ENCODE measurements at places on chromosomes 5 and 9.

DNA sequence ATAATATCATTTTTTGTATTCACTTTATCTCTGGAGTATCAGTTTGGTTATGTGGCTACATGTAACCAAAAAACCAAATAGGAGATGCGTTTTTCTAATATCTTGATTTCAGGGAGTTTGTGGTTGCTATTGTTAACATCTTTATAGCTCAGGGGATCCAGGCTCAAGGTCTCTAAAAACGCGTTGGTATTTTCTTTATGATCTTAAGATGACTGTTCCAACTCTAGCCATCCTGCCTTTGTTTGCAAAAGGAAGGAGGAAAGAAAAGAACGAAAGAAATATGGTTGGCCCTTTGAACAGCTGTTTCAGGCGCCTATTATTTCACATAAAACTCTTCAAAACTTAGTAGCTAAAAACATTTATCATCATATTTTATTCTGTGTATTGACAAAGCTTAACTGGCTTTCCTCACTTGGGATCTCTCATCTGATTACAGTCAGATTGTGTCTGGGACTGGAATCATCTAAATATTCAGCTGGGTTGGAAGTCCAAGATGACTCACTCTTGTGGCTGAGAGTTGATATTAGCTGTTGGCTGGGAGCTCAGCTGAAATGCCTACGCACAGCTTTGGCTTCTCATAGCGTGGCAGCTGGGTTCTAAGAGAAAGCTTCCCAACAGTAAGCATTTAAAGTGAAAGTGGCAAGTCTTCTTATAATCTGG, 60.1 kb downstream of the FAM174A start:
- no peak overlapping the region for H3K4me3 ChIP-seq
- H3K4me1 ChIP-seq = peaks cover 14% of the 10 kb centered on the region
- no peak overlapping the region for H3K27ac ChIP-seq
- DNase-seq = peak; percentile 49

DNA sequence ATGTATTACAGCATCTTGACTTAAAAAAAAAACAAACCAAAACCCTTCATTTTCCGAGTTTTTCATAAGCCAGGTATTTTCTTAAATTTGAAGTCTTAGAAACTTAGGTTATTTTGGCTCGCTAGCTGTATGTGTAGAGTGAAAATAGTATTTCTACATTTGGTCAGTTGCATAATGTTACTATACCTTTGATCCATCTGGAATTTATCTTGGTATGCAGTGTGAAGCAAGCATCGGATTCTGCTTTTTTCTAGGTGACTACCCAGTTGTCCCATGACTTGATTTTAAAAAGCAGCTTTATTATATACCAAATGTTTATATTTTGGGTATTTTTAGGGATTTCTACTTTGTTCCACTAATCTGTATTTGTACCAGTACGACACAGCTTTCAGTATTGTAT, 27.7 kb downstream of the UBAP1 start:
- no peaks in the 10 kb centered on the region for H3K27me3 ChIP-seq
- H3K27ac ChIP-seq = no peak overlapping the region
- H3K36me3 ChIP-seq = 0 out of 2 replicates have a peak, but pooled peaks cover 3% of the 10 kb centered on the region
- no peak overlapping the region for H3K4me3 ChIP-seq
- no peaks in the 10 kb centered on the region for H3K4me1 ChIP-seq

DNA sequence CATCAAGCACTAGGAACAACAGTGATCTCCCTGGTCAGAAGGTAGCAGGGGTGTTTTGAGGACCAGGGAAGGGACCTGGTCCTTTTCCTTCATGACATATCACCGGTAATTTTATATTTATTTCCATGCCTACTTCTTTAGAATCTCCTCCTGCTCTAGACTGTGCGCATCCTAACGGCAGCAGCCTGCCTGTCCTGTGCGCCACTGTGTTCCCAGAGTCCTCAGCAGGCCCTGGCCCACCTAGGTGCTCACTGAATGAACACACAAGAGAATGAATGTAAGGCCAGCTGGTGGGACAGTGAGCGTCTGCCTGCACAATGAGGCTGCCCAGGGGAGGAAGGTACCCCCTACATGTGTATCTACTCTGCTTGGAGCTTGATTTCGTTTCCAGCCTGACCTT, 51.5 kb downstream of the C5orf15 start:
- no peaks in the 10 kb centered on the region for H3K36me3 ChIP-seq
- H3K27me3 ChIP-seq = peaks cover 7% of the 10 kb centered on the region
- DNase-seq = no peak
- no peak overlapping the region for H3K4me3 ChIP-seq
- H3K4me1 ChIP-seq = no peaks in the 10 kb centered on the region

DNA sequence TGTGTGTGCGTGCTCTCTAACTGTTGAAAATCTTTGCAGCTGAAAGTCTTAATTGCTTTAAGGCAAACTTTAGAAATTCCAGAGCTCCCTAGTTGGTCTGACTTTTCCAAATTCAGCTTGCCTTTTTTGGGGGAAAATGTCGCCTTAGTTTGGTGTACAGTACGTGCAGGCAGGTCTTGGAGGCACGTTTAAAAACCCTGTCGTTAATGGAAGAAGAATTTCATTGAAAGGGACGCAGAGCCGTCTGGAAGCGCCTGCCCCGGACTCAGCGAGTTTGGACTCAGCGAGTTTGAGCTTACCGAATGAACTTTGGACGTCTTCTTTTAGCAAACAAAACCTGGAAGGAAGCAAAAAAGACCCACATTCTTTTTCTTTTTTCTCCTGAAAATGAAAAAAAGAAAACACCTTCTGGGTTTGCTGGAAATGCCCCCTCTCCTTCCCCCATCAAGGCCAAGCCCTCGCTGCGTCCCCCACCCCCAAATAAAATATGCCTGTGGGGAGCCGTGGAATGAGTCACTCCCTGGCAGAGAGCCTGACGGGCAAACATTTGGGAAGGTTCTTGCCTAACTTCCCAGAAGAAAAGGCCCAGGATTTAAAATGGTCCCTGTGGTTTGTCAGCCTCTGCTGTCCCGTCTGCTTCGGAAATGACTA, 1.5 kb downstream of the NEK6 start:
- no peak overlapping the region for H3K4me3 ChIP-seq
- no peaks in the 10 kb centered on the region for H3K36me3 ChIP-seq

- H3K27ac ChIP-seq = no peak overlapping the region
- no peak for DNase-seq
Observed at GRCh38 chr5:9362600-9362999, 183.3 kb downstream of the SEMA5A start.

DNA sequence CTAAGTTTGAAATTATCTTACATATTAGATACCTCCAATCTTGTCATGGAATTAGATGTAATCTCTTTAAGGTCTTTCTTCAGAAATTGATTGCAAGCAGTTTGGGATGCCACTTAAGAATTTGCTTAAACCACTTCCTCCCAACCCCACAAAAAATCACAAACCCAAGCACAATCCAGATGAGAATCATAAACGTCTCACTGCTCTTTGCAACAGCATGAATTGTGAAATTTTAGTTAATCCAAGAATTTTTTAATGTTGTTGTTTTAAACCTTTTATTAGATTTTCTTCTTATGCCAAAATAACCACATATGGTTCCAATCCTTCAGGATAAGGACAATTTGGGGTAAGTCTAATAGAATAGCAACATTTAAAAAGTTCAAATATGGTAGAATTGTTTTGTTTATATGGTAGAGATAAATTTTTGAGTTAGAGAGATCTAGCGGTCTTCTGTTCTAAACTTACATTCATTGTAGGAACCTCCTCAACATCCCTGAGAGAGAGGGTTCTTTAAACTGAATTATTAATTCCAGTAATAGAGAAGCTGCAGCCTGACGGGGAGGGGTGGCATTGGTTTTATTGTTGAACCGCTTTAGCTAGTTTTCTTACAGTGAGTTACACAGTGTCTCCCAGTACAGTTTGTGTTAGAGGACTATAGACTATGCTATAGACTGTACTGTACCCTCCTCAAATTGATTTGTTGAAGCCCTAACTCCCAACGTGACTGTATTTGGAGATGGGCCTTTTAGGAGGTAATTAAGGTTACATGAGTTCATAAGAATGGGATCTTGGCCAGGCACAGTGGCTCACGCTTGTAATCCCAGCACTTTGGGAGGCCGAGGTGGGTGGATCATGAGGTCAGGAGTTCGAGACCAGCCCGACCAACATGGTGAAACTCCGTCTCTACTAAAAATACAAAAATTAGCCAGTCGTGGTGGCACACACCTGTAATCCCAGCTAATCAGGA, 24.8 kb upstream of the IL6ST start:
- peaks cover 8% of the 10 kb centered on the region for H3K4me1 ChIP-seq
- no peak overlapping the region for H3K4me3 ChIP-seq
- no peaks in the 10 kb centered on the region for H3K27me3 ChIP-seq

GRCh38 chr9:5113994-5114748, 71.3 kb downstream of the INSL6 start:
- no peak overlapping the region for H3K4me3 ChIP-seq
- H3K27ac ChIP-seq = no peak overlapping the region
- no peaks in the 10 kb centered on the region for H3K27me3 ChIP-seq

- no peaks in the 10 kb centered on the region for H3K27me3 ChIP-seq
- no peak for DNase-seq
- no peaks in the 10 kb centered on the region for H3K36me3 ChIP-seq
- H3K4me1 ChIP-seq = no peaks in the 10 kb centered on the region
- no peak overlapping the region for H3K4me3 ChIP-seq
Observed at GRCh38 chr9:30349526-30350513, 2034.6 kb upstream of the ACO1 start.

DNA sequence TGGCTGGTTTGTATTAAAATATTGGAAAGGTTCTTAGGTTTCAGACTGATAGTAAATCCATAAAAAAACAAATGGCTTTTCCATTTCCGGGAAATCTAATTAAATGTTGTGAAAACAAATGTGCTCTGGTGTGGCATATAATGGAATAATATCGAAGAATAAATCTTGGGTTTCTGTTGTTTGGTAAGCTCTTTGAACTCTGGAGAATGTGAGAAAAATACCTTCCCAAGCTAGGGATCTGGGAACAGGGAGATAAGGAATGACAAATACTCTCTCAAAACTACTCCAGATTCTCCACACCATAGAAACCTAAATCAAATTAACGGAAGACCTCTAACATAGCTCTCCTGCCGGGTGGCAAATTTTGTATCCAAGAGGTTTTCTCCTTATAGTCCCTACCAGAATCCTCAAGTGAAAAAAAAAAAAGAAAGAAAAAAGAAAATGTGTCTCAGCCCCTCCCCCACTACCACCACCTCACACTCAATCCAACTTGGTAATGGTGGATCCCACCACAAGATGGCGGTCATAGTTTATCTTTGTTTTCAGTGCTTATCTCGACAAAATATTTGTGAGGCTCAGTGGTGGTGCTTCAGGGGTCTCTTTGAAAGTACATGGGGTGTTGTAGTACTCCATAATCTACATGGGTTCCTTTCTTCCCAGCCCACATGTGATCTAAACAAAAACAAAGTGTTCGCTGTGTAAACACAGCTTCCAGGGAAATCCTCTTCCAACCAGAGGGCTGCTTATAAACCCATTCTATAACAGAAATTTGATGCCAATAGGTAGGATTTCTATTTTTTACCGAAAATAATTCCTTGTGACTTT, 54.5 kb upstream of the FST start:
- no peak overlapping the region for H3K27ac ChIP-seq
- H3K4me1 ChIP-seq = no peaks in the 10 kb centered on the region
- H3K4me3 ChIP-seq = no peak overlapping the region
- H3K27me3 ChIP-seq = peaks cover 8% of the 10 kb centered on the region
- no peaks in the 10 kb centered on the region for H3K36me3 ChIP-seq

GRCh38 chr5:154708846-154709245, 46.3 kb upstream of the LARP1 start:
- H3K4me1 ChIP-seq = no peaks in the 10 kb centered on the region
- no peak for DNase-seq
- H3K36me3 ChIP-seq = no peaks in the 10 kb centered on the region
- H3K4me3 ChIP-seq = no peak overlapping the region
- no peak overlapping the region for H3K27ac ChIP-seq

- H3K27ac ChIP-seq = no peak overlapping the region
- H3K36me3 ChIP-seq = no peaks in the 10 kb centered on the region
- no peak for DNase-seq
- no peaks in the 10 kb centered on the region for H3K4me1 ChIP-seq
Observed at GRCh38 chr5:150075233-150075632, 11.1 kb downstream of the CSF1R start.

- H3K4me1 ChIP-seq = no peaks in the 10 kb centered on the region
- H3K27ac ChIP-seq = no peak overlapping the region
- no peaks in the 10 kb centered on the region for H3K27me3 ChIP-seq
- no peak for DNase-seq
- no peak overlapping the region for H3K4me3 ChIP-seq
Observed at GRCh38 chr9:133563291-133563796, 28.8 kb downstream of the ADAMTSL2 start.

- H3K27ac ChIP-seq = no peak overlapping the region
- no peak overlapping the region for H3K4me3 ChIP-seq
- H3K27me3 ChIP-seq = no peaks in the 10 kb centered on the region
- no peak for DNase-seq
- no peaks in the 10 kb centered on the region for H3K4me1 ChIP-seq
- H3K36me3 ChIP-seq = no peaks in the 10 kb centered on the region
Observed at GRCh38 chr5:27962198-27962597, 923.8 kb upstream of the CDH9 start.

GRCh38 chr9:133112663-133113026, 8.4 kb downstream of the RALGDS start:
- DNase-seq = no peak
- H3K27ac ChIP-seq = no peak overlapping the region
- H3K4me1 ChIP-seq = no peaks in the 10 kb centered on the region
- H3K27me3 ChIP-seq = no peaks in the 10 kb centered on the region
- peaks cover 40% of the 10 kb centered on the region for H3K36me3 ChIP-seq

DNA sequence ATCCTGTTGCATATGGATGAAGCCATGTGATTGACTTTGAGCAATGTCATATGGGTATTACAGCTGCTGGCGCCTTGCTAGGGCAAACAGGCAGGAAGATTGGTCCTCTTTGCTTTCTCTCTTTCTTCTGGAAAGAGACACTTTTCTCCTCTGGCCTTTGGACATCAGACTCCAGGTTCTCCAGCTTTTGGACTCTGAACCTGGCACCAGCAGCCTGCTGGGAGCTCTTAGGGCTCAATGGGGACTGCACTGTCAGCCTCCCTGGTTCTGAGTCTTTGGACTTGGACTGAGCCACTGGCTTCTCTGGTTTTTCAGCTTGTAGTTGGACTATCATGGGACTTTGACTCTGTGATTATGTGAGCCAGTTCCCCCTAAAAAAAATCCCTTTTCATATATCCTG, 34.8 kb upstream of the TENT4A start:
- H3K4me3 ChIP-seq = no peak overlapping the region
- H3K27ac ChIP-seq = no peak overlapping the region
- no peaks in the 10 kb centered on the region for H3K27me3 ChIP-seq
- no peaks in the 10 kb centered on the region for H3K4me1 ChIP-seq
- DNase-seq = no peak

GRCh38 chr5:60668686-60669304, 31.2 kb downstream of the DEPDC1B start:
- no peaks in the 10 kb centered on the region for H3K27me3 ChIP-seq
- H3K36me3 ChIP-seq = peaks cover 20% of the 10 kb centered on the region

GRCh38 chr5:84437673-84438315, 53.1 kb upstream of the EDIL3 start:
- H3K27ac ChIP-seq = no peak overlapping the region
- no peaks in the 10 kb centered on the region for H3K36me3 ChIP-seq
- no peaks in the 10 kb centered on the region for H3K27me3 ChIP-seq
- H3K4me3 ChIP-seq = no peak overlapping the region

- no peak overlapping the region for H3K27ac ChIP-seq
- no peak overlapping the region for H3K4me3 ChIP-seq
- H3K27me3 ChIP-seq = no peaks in the 10 kb centered on the region
Observed at GRCh38 chr9:93300585-93301081, 116.7 kb downstream of the WNK2 start.

GRCh38 chr5:2330325-2331130, 420.9 kb downstream of the IRX2 start:
- H3K4me3 ChIP-seq = no peak overlapping the region
- H3K27me3 ChIP-seq = no peaks in the 10 kb centered on the region
- DNase-seq = no peak
- H3K36me3 ChIP-seq = no peaks in the 10 kb centered on the region

All from DND-41 (cell line).